SJSA1 (cell line): ENCODE measurements at places on chromosomes 7 and 10. TPM values are rescaled to one million over a fixed set of nuclear protein-coding genes. Genes with fewer than 3 reads are reported as not detected.

The GJD4 gene
- 0.13 TPM in 1 of 2 replicates, not detected in the other for total RNA-seq

The TET1 gene
- total RNA-seq: 1.9 and 4.4 TPM in 2 replicates

The CDH23 gene
- total RNA-seq: 0.16 and 0.37 TPM in 2 replicates

The NUTM2A gene
- total RNA-seq: 1.1 and 3.4 TPM in 2 replicates

The FAM241B gene
- total RNA-seq: 0.16 TPM in 1 of 2 replicates, not detected in the other

The SHH gene
- not detected in 2 replicates for total RNA-seq
